ENCODE measurements at places on chromosomes 7 and 10.

- no peak for DNase-seq
Measured at GRCh38 chr10:132634241-132634946, 96.8 kb downstream of the INPP5A start.

- no peak for DNase-seq
Measured at GRCh38 chr7:24967696-24968095, 12.3 kb downstream of the OSBPL3 start.

DNA sequence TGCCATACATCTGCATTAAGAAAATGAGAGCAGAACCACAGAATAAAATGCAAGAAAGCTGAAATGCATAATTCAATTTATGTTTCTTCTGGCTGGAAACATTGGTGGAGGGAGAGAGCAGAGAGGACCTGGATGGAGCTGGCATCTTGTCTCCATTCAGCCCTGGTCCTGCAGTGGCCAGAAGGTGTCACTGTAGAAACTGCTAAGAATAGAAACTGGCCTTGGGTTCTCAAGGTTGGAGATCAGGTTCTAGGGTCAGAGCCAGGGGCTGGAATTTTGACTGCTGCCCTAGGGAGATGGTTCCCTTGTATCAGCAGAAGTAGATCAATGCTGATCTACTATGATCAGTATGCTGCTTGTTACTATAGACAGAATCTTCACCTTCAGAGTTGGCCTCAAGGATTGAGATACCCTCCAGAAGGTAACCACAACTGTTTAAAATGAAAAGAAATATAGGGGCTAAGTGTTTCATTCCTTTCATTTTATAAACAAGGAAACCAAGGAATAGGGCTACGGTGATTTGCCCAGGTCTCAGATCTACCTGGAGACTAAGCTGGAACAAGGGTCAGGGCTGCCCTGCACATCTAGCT lies 13.1 kb downstream of the TAS2R41 start:
- no peak for DNase-seq

DNA sequence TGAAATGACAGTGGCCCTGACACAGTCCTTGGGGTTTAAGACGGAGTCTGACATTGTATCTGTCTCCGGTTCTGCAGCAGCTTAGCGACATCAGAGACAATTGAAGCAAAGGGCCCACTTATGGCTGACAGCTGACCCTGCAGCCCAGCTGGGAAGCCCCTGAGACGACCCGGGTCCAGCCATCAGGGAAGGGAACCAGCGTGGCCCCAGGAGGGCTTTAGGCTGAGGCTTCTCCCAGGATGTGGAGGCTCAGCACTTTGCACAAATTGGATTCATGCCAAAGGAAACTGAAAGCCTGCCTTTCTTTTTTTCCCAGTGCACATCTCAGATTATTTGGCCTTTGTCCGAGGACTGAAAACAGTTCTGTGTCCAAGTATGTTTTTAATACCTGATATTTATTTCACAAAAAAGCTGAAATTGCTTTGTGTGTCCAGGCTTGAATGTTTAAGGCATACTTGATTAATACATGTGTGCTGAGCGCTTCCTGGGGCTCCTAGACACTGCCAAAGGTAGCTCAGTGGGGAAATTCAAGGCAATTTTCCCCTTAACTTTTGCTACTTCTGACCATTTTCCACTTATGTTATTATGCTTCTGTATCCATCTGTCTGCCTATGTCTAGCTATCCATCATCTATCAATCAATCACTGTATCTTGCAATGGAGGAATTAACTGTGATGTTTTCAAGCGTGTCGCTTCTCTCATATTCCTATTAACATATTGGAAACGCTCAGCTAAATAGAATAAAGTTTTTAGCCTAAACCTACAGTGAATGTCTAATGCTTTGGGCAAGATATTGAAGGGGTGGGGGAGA lies 34.8 kb downstream of the KLF6 start:
- no peak for DNase-seq

DNA sequence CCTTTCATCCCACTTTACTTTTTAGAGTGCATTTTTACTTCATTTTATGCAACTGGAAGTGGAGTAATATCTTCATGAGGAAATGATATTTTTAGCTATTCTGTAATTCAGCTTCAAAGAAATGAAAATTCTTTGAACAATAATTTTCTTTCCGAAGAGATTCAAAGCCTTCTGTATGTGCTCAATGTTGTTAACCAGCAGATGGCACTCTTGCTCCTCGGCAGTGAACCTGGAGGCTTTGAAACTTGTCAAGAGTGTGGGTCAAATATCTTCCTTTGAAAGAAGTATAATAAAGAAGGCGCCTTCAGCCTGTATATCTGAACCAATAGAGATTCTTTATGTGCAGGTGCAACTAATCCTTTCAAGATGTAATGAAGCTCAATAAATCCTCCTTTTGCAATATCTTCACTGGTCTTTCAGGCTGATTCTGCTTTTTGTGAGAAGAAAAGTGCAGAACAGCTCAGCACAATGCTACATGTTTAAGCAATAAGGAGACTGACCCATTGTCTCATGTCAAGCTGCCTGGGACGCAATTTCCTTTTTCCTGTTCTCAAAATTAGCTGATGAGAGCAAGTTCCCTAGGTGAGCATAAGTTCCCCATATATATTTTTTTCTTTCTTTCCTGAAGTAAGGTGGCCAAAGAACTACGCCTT lies 258.4 kb downstream of the SEMA3A start:
- no peak for DNase-seq

- DNase-seq: no peak
Measured at GRCh38 chr10:77893386-77893785, 33.2 kb downstream of the DLG5 start.

GRCh38 chr10:92239600-92240288 lies 51.1 kb downstream of the CPEB3 start:
- peak; percentile 19 for DNase-seq

DNA sequence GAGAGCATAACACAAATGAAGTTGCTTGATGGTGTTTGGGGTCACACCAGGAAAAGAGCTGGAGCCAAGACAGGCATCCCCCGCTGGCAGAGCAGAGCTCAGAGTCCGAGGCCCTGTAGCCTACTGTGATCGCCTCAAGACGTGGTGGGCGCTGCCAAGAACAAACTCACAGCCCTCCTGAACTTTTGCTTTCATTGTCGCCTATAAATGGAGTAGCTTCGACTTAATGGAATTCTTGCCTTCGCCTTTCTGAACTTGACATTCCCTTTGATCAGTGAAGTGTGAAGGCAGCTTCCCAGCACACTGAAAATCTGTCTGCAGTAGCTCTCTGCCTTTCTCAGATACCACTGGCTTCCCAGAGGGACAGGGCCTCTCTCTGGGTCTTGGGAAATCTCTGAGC lies 21.3 kb downstream of the CPXM2 start:
- no peak for DNase-seq

DNA sequence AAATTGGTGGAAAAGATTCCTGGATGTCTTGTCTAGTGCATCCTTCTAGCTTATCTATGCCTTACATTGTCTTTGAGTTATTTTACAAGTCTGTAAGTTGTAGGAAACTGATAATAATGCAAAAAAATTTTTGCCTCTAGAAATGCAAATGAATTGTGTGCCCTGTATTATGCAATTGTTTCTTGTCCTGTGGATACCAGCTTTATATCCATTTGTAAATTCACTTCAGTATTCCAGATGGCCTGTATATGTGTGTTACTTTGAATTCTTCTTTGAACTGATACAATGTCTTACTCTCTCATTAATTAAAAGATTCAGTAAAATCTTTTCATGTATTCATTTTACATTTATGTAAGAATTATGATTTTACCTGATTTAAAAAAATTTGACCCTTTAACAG lies 234.3 kb downstream of the LRMDA start:
- no peak for DNase-seq

- DNase-seq: no peak
Measured at GRCh38 chr10:127888521-127889312, 4.0 kb downstream of the CLRN3 start.

DNA sequence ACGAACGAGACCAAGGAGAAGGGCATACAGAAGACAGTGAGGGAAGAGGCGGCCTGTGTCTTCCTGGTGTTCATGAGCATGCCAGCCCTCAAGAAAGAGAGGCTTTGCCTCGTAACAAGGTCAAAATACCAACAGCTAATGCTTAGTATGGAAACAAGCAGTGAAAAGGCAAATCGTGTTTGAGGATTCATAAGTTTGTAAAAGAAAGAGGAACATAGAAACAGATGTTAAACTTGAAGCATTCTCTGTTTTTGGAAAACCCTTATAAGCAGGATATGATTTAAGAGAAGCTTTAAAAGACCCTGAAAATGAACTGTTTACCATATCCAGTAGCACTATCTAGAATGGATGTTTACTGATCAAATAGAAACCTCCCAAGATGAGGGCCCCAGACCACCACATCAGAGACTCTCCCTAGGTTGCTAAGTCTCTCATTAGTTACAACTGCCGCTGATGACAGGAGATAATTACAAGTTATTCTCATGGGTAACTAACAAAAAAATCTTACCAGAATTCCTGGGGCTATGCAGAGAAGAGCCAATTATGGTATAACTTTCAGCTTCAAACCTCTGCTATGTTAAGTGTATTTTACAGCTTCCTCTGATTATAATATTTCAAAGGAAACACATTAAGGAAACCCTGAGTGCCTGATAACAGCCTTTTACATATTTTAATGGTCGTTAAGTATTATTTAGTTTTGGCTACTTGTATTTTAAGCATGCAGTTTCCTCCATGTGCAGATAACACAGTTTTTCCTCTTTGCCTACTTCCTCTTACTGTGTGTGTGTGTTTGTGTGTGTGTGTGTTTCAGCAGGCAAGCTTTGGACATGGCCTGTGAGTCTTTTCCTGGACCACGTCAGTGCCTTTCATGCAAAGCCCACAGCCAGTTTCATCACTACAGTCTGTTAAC lies 17.9 kb downstream of the JCAD start:
- no peak for DNase-seq

GRCh38 chr10:110746969-110747608 lies 103.0 kb downstream of the RBM20 start:
- no peak for DNase-seq

DNA sequence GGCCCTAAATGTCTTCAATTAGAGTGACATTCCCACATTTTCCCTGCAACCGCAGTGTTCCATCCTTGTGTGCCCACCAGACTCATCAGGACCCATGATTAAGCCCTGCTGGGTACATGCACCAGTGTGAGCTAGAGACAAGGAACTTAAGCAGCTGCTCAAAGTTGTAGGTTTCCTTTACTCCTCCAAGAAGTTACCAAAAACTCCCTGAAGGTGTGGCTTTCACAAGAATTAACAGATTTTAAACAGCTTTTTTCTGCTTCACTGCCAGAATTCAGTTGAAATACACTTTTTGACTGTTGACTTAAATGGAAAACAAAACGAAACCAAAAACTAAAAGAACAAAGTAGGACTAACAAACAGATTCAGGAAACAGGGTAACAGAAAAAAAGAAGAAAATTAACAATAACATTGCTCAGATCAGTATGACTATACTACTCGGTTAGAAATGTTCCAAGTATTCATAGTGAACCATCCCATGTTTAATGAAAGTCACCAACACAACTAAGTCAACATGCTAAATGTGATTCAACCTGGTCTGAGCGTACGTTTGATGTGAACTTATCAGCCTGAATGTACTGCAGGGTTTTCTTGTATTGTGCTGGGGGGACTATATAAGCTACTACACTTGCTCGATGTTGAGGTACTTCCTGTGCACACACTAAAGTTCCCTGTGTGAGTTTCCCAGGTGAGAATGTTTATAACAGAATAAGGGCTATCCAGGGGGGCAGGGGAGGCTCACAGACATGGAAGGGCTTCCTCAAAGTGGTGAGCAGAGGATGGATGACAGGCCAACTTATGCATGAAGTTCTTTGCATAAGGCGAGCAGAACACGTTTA lies 22.2 kb downstream of the SLC37A3 start:
- no peak for DNase-seq

DNA sequence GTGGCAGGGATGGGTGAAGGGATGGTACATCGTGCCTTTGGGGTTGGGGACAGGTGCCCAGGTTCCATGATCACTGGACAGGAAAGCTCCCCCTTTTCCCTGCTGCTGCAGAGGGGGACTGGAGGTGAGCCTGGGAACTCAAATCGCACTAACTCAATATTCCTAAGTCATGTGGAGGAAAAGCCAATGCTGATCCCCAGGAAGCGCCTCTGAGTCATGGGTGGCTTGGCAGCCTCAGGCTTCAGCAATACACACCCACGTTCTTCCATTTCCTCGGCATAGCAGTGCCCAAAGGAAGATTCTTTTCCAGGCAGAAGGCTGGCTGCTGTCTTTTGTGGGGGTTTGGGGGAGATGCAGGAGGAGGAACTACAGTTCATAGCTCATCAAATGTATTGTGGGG lies 165.8 kb downstream of the CCDC3 start:
- no peak for DNase-seq

- DNase-seq: peak; percentile 71
Measured at GRCh38 chr10:128064108-128064969, 61.9 kb downstream of the MKI67 start.

- no peak for DNase-seq
Measured at GRCh38 chr7:53756946-53757345, 721.5 kb downstream of the POM121L12 start.

DNA sequence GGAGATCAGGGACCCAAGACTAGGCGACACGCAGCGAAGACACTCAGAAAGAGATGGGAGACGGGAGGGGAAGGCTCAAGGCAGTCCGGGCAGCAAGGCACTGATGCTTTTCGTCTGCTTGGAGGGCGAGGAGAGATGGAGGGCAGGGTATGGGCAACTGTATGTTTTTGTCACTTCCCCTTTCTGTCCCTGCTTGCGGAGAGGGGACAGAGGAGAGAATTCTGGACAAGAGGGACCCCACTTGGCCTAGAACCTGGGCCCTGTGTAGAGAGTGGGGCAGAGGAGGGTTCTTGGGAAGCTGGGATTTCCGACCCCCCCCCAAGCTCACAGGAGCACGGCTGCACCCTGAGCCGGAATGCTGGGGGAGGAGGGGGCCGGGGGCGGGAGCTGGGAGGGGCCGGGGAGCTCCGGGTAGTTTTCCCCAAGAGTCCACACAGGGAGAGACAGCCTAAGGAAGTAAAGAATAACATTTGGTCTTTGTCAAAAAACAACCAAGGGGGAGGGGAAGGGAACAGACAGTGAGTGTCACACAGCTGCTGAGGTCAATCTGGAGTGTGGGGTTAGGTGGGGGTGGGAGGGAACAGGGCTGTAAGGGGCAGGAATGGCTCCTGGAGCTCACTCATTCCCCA lies 1.8 kb downstream of the LRCH4 start:
- no peak for DNase-seq

GRCh38 chr10:78771808-78772455 lies 296.8 kb upstream of the ZMIZ1 start:
- DNase-seq: no peak

DNA sequence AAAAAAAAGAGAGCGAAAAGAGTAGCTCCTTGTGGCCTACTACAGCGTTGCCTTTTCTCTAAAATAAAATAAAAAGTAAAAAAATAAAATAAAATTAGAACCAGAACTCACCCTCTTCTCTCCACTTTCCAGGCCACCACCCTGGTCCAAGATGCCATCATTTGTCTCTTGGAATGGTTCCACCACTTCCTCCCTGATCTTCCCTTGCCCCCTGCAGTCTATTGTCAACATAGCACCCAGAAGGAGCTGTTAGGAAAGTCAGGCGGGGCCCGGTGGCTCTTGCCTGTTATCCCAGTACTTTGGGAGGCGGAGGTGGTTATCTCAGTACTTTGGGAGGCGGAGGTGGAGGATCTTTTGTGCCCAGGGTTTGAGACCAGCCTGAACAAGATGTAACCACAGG lies 7.6 kb upstream of the GRID2IP start:
- DNase-seq: no peak

Measured in activated T-helper 9 cell treated with anti-CD3 and anti-CD28 coated beads, Interleukin-2, amount 50 U/mL, for 16 hours (primary cell).